AG09319 (cell line): ENCODE measurements at places on chromosomes 16 and 17.

- DNase-seq = no peak
Observed at GRCh38 chr17:10652984-10653659, 4.0 kb downstream of the MYH3 start.

GRCh38 chr17:65558683-65559460 is 2.6 kb downstream of the AXIN2 start:
- no peak for DNase-seq

DNA sequence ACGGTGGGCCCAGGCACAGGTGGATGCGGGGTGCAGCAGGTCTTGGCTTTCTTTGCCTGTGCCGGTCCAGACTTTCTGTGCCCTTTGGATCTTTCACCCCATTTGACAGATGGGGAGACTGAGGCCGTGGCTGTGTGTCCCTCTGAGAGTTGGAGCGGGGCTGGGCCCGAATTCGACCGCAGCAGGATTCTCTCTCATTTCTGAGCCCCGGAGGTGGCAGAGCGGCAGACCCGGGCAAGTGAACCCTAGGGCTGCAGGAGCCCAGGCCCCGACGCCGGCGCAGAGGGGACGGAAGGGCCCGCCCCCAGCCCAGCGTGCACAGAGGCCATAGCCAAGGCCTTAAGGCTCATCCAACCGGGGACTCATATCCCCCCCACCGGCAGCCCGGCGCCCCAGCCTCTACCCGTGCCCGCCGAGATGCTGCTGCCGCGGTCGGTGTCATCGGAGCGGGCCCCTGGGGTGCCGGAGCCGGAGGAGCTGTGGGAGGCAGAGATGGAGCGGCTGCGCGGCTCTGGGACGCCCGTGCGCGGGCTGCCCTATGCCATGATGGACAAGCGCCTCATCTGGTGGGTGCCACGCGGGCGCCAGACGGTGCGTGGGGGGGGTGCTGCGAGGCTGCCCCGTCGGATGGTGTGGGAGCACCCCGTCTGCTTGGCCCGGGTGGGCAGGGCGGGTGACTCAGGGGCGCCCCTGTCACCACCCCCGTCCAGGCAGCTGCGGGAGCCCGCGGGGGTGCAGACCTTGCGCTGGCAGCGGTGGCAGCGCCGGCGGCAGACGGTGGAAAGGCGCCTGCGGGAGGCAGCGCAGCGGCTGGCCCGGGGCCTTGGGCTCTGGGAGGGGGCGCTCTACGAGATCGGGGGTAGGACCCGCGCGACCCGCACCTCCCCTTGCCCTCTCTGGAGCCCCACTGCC is 857 bp downstream of the TMC8 start:
- no peak for DNase-seq

- no peak for DNase-seq
Observed at GRCh38 chr16:9443864-9444263, 352.4 kb downstream of the HAPSTR1 start.

DNA sequence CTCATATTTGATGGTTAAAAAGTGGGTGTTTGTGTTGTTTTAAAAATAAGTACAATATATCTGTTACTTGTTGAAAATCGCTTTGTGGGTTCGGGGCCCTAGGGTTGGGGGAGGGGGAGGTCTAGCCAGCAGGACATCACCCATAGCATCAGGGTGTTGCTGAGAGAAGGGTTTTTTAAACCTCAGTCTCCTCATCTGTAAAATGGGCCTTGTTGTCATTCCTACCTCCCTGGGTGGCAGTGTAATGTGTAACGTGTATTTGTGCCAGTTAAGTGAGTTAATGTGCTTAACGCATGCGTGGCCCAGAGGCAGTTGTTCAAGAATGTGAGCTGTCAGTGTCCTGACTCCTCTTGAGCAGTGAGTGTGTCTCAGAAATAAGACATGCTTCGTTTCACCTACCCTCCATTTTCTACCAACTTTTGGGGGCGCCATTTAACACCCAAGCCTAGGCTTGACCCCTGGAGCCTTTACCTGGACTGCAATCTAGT is 129.0 kb downstream of the CMIP start:
- no peak for DNase-seq

DNA sequence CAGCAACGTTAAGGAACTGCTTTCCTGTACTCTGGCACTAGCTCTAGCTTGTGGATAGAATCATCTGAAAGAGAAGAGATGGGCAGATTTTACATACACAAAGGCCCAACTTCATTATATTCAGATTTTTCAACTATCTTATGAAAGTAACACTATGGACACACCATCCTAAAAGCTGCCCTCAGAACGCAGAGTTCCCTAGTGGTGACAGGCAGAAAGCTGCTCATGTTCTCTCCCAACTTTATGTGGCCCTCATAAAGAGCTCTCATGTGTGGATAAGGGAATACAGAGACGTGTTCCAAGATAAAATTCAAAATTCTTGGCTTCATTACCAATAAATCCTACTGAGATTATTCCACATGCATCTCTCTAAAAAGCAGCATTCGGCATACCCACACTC is 1.5 kb downstream of the CFAP20 start:
- no peak for DNase-seq

DNA sequence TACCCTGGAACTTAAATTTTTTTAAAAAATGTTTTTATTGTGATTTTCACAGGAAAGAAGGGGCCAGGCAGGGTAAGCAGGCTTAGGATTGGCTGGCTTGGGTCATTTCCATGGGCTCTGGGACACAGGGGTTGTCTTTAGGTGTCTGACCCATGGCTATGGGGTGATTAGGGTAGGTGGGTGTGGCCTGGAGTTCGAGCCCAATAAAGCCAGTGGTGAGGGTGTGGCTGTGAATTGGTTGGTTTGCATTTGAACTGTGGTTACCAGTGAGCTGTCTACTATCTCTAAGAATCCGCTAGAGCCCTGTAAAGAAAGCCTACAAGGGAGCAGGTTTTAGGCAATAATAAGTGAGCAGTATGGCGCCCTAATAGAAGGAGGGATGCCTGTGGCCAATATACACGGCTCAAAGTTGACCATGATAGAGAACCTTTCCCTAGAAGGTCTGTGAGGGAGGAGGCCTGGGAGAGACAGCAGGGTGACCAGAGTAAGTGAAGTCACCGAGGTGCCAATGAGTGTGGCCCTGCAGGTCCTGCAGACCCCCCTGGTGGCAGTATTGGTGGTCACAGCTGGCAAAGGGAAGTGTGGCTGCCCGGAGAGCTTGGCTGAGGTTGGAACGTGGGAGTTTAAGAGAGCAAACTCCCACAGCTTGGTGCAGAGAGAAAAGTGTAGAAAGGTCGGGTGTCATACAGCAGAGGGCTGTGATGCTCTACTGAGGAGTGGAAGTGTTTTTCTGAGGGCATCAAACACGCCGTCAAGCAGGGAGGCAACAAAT is 454.0 kb downstream of the WWOX start:
- no peak for DNase-seq
